ENCODE measurements at places on chromosomes 2 and 18. TPM values are rescaled to one million over a fixed set of nuclear protein-coding genes. Genes with fewer than 3 reads are reported as not detected.

Gene FAM237A
- total RNA-seq = not detected

DNA sequence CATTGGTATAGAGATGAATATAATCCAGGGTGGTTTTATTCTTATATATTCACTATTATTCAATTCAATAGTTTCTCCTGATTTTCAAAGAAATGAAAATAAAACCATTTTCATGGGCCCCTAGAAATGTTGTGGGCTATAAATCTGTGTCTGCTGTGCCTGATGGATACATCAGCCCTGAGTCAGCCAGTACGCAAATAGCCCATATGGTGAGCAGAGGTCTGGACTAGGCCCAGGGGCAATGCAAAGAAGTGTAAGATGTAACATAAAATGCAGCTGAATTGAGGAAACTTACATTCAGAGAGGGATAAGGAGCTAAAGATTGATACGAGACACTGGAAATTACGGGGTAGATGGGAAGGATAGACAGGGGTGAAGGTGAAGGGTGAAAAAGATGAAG lies 122.5 kb downstream of the MAIP1 start:
- DNase-seq = no peak

DNA sequence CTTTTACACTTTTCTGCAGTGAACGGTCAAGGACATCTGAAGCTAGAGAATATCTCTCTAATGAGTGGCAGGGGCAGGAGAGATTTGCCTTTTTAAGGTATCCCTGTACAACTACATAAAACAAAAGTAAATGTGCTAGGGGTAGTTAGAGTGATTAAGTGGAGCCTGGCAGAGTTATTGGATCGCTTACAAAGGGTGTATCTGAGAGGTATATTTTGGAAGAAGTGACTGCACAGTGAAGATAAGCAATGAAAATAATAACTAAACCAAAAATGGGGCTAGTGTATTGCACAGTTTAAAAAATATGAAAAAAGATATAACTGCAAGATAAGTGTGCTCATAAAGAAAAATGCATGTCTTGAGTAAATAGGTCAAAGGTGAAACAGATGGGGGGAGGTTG lies 193.5 kb upstream of the EPC2 start:
- DNase-seq = no peak

GRCh38 chr2:1226766-1227165 lies 186.5 kb upstream of the TPO start:
- DNase-seq = no peak

GRCh38 chr2:49988276-49988675 lies 834.0 kb upstream of the FSHR start:
- DNase-seq = no peak

DNA sequence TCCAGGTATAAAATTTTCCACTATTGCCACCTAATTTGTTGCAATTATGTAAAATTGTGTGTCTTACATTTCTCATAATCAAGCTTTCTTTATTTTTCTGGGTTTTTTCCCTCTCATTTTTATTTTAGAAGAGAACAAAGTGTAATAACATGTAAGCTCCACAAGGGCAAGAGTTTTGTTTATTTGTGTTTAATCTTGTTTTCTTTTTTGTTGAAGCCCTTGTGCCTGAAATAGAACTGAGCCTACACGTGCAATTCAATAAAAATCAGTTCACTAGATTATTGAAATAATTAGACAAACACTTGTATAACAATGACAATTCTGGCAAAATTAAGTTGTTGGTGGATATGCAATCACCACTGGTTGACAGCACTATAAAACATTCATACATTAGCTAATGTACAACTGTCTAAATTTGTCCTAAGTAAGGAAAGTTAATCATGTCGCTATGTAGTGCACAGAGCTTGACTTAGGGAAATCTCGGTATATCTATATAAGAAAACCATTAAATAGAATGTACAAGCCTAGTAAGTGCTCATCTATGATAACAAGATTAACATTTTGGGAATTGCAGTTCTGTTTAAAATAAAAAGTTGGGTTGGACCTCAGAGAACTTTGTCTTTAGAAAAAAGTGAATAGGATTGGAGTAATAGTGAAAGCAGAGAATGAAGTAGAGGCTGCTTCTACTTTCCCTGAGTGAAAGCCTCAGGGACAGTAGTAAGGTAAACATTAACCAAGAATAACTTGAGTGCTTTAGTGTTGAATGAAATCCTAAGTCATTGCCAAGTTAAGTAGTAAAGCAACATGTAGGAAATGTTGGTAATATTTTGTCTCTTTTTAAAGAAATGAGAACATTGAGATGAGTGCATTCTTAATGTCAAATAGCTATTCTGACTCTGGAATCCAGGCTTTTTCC lies 37.4 kb upstream of the NOL4 start:
- DNase-seq = no peak

DNA sequence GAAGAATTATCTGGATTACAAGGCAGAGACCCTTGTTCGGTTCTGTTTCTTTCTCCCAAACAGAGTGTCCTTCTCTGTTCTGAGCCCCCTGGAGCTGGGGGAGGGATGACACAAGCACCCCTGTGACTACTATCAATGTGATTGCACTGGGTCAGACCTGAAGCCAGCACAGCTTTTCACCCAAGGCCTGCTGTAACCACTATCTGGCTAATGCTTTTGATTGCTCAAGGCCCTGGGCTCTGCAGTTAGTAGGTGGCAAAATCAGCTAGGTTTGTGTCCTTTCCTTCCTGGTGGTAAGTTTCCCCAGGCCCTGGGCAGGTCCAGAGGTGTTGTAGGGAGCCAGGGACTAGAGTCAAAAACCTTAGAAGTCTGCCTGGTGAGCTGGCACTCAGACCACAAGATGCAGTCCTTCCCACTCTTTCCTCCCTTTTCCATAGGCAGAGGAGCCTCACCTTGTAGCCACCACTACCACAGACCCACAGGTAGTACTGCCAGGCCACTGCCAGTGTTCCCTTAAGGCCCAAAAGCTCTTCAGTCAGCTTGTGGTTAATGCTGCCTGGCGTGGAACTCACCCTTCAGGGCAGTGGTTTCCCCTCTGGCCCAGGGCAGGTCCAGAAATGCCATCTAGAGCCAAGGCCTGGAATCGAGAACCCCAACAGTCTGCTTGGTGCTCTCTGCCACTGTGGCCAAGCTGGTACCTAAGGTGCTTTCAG lies 83.0 kb downstream of the FAM117B start:
- DNase-seq = no peak
